ENCODE measurements at places on chromosomes 11 and 22.
A peak's percentile ranks its signal among the peaks of the same experiment; 100 is the strongest.

DNA sequence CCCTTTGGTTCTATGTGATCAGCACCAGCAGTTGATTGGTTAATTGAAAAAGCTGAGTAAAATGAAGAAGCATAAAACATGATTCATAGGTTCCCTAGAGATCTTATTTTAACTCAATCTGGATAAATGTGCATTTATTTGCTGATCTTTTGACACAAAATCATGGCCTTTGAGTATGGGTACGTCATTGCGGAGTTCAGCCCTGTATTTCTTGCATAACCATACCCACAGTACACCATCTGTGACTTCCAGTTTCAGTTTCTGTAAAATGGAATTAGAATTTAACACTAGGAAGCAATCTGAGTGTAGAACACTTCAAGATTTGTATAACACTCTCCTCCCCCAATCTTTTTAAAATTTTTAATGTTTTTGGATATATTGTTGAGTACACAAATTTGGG lies 358.2 kb downstream of the DDX10 start:
- DNase-seq: peak; percentile 20

- no peak for DNase-seq
Measured at GRCh38 chr11:128351168-128351567, 236.2 kb downstream of the ETS1 start.

- no peak for DNase-seq
Measured at GRCh38 chr11:120646206-120646605, 134.7 kb downstream of the GRIK4 start.

DNA sequence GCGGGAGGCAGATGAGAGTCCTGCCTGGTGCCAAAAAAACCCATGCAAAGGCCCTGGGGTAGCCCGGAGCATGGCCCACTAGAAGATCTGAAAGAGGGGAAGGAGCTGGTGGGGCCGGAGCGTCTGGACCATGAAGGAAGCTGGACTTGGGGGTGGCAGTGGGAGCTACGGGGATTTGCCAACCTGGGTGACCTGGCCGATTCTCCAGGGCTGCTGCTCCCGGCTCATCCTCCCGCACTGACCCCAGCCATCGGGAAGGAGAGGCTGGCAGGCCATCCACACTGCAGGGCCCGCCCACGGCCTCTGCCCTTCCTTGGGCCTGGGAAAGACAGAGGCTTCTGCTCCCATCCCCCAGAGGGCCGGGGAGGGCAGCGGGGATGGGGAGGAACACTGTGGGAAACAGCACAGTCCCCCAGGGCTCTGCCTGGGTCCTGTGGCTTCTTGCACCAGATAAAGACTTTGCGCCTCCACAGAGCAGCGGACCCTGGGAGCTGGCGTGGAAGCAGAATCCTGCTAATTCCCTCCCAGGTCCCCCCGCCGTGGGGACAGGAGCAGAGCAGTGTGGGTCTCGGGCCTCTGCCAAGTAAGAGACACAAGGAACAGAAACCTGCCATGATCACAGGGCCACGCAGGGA lies 87.1 kb upstream of the LINC01488 start:
- DNase-seq: no peak

DNA sequence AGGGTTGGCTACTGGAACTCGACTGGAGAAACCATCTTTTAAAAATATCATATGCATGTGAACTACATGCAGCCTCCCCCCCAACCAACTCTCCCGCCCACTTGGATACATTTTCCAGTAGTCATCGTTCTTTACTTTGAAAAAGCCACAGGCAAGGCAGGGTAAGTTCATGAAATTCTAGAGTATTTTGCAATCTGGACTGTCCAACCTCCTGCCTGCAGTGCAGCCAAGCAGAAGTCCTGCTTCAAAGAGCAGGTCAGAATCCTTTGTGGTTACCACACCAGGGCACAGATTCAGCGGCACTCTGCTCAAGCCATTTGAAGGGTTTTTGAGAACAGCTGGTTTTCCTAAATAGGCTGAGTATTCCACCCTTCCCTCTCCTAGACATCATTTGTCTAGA lies 12.1 kb downstream of the ELF5 start:
- peak; percentile 74 for DNase-seq

GRCh38 chr22:25840891-25841290 lies 98.9 kb downstream of the MYO18B start:
- DNase-seq: no peak

DNA sequence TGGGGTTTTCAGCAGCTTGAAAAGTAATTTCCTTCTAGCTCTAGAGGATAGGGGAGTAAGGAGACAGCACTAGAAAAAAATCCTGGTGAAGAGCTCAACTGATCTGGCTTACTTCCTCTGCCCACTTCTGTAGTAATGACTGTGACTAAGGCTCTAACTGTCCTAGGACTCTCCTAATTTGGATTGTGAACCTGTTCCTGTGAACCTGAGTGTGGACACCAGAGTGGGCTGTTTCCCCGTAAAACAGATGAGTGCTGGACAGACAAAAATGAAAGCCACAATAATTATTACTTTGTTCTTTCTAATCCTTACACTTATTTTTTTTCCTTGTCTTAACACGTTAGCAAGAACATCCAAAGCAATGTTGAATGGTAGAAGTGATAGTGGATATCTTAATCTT lies 154.1 kb downstream of the AASDHPPT start:
- DNase-seq: peak; percentile 12

DNA sequence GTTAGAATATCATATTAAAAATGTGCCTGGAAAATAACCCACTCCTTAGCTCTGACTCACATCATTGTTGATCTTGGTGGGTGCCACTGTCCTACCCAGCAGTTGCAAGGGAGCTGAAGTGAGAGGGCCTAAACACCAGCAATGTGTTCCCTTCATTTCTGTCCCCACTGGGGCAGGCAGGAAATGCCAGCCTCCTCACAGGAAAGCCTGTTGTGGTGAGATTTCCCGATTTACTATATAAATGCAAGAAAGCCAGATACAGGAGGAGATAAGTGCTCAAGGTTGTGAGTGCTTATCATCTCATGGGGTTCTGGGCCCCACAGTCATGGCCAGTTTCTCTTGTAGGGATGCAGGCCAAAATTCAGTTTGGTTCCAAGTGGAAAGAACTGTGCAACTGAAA lies 15.8 kb upstream of the FLI1 start:
- no peak for DNase-seq

- DNase-seq: no peak
Measured at GRCh38 chr11:75911459-75911858, 96.4 kb downstream of the UVRAG start.

DNA sequence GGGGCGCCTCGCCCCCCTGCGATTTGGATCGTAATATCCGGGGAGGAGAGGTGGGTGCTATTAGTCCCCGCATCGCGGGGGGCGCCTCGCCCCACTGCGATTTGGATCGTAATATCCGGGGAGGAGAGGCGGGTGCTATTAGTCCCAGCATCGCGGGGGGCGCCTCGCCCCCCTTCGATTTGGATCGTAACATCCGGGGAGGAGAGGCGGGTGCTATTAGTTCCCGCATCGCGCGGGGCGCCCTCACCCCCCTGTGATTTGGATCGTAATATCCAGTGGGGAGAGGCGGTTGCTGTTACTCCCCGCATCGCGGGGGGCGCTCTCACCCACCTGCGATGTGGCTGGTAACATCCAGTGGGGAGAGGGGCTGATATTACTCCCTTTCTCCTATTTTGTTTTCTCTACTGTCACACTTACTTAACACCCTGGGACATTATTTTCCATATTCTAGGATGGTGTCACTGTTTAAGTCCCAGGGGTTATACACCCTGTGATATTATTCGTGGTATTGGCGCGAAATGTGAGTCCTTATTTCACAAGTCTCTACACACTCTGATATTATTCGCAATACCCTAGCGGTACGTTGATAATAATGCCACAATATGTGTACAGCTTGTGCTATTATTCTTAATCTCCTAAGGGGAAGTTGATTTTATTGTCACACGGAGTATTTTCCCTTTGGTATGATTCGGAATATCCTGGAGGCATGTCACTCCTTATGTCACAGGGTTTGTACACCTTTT lies 57.8 kb upstream of the ALDH3B2 start:
- DNase-seq: no peak

GRCh38 chr11:91459840-91460239 lies 764.8 kb upstream of the FAT3 start:
- no peak for DNase-seq

- DNase-seq: no peak
Measured at GRCh38 chr22:47593291-47593690, 830.8 kb downstream of the TBC1D22A start.

GRCh38 chr11:109794501-109794900 lies 298.7 kb upstream of the ZC3H12C start:
- peak; percentile 15 for DNase-seq

DNA sequence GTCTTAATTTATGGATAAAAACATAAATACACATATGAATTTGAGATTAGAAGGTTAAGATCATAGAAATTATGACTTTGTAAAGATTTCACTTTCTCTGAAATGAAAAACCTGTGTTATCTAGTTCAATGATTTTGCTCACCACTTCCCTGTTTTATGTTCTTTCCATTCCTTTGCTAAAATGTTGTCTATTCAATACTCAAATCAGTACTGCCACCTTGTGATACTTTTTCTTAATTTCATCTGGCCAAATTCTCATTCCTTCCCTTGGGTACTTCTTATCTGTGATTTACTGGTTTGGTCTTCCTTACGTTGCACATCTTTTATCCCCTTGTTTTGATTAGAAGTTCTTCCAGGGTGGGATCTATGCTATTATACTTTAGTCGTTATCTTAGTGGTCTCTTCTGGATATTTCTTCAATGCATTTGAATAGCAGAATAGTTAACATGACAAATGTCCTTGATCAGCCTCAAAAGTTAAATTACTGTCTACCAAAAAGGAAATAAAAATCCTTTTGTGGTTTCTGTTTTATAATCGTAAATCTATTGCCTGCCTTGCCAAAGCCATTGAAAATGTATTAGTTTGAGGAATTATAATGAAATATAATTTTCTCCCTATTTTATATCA lies 197.0 kb downstream of the PGR start:
- peak; percentile 47 for DNase-seq

DNA sequence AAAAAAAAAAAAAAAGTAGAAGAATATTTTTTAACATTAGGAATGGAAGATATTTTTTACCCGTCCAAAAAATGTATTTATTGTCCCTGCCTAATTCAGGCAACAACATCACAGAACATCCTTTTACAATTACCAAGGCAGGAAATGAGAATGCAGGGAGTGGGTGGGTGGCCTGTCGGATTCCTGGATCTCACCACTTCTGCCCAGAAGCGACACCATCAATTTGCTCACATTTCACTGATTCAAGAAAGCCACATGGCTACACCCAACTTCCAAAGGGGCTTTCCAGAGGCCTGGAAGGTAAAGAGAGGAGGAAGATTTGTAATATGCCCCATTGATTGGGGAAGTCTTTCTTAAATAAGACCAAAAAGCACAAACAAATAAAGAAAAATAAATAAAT lies 93.8 kb upstream of the CLPB start:
- DNase-seq: no peak

- no peak for DNase-seq
Measured at GRCh38 chr22:40210818-40211217, 33.1 kb downstream of the TNRC6B start.

- DNase-seq: peak; percentile 44
Measured at GRCh38 chr11:78365381-78365792, 52.2 kb downstream of the GAB2 start.

DNA sequence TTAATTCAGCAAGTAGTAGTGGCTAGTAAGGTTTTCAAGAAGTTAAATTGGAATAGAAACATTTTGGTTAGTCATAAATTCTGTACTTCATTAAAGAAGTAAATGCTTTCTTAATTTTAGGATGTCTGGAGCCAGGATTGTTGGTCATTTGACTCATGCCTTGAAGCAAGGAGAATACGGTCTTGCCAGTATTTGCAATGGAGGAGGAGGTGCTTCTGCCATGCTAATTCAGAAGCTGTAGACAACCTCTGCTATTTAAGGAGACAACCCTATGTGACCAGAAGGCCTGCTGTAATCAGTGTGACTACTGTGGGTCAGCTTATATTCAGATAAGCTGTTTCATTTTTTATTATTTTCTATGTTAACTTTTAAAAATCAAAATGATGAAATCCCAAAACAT lies 25.8 kb downstream of the ACAT1 start:
- no peak for DNase-seq

DNA sequence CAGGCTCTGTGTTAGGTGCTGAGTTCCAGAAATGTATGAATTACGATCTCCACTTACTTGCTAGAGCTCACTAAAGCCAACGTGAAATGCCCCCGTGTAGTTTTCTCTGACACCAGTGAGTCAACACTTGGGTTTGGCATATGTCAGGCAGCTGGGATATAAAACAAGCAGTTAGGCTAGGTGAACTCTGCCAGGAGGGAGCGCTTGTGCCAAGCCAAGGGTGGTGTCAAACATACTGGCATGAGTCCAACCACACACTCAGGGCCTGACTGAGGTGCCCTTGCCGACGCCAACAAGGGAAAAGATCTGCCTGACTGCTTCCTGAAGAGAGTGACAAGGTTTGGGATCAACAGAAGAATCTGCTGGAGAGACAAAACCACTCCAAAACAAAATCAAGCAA lies 167.8 kb upstream of the NARS2 start:
- peak; percentile 63 for DNase-seq

DNA sequence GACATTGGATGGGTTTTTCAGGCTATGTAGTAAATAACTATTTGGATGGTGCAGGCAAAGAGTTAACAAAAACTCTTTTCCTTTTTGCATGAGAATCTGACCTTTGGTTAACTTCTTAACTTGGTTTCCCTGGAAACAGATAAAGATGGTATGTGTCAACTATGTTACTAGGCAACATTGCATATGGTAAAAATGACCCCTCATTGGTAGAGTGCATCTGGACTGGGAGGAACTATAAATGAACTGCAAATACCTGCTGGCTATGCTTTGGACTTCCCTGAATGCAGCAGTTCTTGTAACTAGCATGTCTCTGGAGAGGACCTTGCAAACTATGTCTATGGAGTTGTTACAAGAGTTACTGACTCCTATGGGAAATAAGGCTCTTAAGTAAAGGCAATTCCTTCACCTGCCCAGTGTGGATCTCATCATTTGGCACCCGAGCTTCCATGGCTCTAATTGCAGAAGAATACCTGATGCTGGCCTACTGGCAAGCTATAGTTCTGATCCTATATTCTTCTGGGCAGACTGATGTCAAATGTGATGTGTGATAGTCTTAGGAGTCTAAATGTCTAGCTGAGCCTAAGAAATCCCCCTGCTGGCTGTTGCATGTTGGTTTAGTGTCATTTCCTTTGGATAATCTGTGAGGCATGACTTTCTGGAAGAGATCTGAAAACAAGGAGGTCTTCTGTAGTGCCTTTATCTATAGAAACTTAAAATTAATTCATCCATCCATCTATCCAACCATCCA lies 126.7 kb upstream of the MTMR2 start:
- DNase-seq: peak; percentile 59

DNA sequence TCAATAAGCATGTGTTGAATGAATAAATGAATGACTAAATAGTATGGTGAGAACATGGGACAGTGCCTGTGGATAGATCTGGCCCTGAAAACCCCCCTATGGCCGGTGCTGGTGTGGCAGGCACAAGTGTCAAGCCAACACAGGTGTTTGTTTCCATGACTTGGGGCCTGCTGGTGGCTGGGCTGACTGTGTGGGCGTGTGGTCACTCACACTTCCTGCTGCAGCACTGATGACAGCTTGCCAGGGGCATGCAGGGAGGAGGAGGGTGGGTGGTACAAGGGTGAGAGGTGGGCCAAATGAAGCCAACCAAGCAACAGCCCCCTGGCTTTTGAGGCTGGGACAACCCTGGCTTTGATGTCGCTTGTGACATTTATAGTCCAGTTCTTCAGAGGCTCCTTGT lies 30.3 kb upstream of the ABCC8 start:
- DNase-seq: no peak

GRCh38 chr11:134512571-134513538 lies 100.8 kb upstream of the B3GAT1 start:
- no peak for DNase-seq
